ENCODE measurements at places on chromosomes 12 and 14.

- no peak for DNase-seq
These were observed 3.5 kb upstream of the FOXN3 start for GRCh38 chr14:89420502-89420901.

DNA sequence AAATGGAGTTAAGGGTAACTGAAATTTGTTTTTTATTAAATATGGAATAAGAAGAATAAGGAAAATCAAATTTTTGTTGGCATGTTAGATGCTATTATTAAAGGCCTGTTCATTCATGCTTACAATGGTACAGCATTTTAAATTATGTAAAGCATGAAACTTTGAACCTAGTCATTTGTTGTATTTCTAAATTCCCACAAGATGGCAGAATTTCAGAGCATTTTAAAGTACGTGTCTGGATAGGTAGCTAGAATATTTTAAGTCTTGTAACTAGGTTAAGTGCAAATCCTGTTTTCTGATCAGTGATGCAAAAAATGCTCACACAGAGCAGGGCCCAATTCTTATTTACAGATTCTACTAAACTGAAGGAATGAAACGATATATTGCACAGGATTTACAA lies 585.6 kb upstream of the MIS18BP1 start:
- peak; percentile 9 for DNase-seq

DNA sequence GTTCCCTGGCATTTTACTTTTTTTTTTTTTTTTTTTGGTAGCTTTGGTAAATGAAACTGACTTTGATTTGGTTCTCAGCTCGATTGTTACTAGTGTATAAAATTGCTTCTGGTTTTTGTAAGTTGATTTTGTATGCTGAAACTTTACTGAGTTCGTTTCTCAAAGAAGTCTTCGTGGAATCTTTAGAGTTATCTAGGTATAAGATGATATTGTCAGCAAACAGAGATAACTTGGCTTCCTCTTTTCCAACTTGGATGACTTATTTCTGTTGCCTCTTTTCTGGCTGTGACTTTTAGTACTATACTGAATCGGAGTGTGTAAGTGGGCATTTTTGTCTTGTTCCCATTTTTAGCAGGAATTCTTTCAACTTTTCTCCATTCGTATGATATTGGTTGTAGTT lies 28.1 kb downstream of the USP15 start:
- DNase-seq: no peak

DNA sequence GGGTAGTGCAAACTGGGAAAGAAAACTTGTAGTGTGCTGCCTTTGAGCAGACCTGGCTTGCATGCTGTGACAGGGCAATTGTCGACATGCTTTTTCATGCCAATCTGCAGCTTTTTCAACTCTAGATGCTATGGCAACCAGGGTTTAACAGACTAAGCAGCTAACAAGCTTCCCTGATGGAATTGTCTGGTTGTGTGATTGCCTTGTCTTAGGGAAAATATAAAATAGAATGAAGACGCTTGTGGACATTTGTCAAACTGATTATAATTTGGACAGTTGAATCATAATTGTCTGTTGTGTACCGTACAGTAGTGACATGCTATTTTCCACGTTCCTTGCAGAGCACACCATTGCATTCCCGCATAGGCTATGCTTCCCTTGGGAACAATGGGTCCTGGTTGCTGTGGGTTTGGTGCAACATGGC lies 113.0 kb downstream of the FOXG1 start:
- no peak for DNase-seq

All from NB4 (cell line).